ENCODE measurements at places on chromosomes 5 and 9.
A peak's percentile ranks its signal among the peaks of the same experiment; 100 is the strongest.

- no peak for DNase-seq
These were observed 648.5 kb downstream of the BNC2 start for GRCh38 chr9:16221822-16222547.

- no peak for DNase-seq
These were observed 31.5 kb downstream of the LNPEP start for GRCh38 chr5:96967400-96967799.

DNA sequence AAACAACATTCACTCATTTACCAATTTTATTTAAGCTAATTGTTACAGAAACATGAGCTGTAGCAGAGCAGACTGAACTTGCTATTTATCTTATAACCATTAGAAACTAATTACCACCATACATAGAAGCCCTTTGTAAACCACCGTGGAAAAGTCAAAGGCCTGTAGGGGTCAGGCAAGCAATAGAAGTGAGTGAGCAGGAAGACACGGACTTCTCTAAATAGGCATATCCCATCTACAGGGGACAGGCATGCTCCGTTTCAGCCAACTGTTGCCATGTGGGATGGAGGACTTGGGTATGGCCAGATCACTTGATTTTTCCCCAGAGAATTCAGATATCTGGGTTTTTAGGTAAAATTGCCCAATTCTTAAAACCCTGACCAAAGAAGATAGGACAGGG, 44.8 kb downstream of the PRRC1 start:
- DNase-seq, result no peak

- no peak for DNase-seq
These were observed 160.5 kb downstream of the FGF18 start for GRCh38 chr5:171579976-171580411.

DNA sequence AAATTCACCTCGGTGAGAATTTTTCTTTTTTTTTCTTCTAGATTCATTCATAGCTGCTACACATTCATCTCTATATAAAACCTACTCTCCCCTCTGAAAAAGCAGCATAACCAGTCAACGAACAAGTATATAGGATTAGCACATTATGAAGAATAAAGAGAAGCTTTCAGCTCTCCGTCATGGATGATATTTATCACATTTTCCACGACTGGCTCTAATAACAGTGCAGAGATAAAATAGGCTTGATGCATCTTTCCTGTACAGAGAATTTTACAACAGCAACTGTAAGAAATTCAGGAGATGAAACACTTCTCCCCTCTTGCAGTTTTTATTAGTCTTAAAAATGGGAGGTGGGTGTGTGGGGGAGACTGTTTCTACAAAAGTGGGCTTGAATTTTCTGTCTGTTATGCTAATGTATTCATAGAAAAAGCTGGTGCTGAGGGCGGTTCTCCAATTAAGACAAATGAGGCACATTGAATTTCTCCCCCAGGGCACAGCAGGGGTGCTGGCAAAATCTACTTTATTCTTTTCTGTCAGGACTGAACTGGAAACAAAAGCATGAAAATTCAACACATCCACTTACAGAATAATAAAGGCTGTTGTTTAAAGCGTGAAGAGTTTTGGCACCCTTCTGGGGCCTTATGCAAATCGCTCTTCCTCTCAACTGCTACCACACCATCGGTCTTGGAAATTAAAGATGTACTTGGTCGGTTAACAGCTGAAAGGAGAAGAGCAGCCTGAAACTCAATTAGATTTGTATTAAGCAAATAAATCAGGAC, 233.9 kb upstream of the ZNF608 start:
- DNase-seq, result no peak

DNA sequence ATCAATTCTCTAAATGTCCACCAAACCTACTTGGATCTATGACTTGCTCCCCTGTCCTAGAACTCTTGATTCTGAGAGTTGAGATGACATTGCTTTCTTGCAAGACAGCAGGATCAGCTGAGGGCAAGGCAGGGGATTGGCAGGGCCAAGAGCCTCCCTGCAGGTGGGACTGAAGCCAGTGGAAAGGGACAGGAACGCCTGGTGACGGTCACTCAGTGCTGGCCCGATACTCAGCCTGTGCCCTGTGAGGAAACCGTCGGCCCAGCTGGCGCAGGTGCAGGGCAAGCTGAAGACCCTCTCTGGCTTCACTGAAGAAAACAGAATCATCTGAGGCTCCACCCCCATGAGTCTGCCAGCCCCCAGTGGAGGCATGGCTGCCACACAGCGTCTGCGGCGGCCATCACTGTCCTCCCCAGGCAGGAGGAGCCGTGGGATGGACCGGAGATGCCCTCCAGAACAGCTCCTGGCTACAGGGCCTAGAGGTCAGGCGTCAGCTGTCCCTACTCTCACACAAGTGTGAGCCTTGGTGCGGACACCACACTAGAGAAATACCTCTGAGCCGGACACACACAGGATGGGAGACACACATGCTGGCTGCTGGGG, 14.7 kb downstream of the UBAC1 start:
- no peak for DNase-seq

- DNase-seq, result no peak
These were observed 16.8 kb downstream of the SIL1 start for GRCh38 chr5:139181322-139181730.

DNA sequence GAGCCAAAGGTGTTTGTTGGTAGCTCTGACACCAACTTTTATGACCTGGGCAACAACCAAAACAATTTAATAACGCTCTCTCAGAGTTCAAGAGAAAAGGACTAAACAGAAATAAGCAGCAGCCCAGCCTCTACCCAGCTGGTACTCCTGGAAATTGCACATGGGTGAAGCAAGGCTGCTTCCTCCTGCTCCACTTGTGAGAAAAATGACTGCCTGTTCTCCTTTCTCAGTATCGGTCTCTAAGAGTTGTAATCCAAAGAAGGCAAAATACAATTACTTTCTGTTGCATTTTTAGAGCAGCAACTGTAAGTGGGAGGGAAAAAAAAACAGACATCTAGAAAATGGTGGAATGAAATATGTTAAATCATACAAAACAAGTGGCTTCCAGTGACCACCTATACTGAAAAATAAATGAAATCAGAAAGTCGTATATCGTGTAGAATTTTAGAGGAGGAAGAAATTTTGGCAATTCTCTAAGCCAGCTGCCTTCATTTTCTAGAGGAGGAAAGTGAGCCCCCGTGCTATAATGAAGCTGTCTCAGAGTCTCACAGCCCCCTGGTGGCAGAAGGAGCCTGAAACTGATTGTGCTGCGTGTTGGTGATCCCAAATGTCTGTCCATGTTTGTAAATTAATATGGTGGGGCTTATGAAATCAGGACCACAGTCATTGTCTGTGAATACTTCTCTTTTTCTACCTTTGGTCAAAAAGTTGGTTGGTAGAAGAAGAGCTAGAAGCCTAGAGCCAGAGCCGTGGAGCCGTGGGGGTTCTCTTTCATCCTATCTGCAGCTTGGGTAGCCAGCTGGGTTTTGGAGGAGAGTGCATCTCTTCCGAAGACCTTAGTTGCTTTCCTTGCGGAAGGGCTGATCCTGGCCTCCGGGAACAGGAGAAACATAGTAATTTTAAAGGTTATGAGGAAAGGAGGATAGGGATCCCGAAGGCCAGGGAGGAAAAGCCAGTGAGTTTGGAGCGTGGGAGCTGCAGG, 139.9 kb downstream of the PIP5K1B start:
- peak; percentile 3 for DNase-seq

DNA sequence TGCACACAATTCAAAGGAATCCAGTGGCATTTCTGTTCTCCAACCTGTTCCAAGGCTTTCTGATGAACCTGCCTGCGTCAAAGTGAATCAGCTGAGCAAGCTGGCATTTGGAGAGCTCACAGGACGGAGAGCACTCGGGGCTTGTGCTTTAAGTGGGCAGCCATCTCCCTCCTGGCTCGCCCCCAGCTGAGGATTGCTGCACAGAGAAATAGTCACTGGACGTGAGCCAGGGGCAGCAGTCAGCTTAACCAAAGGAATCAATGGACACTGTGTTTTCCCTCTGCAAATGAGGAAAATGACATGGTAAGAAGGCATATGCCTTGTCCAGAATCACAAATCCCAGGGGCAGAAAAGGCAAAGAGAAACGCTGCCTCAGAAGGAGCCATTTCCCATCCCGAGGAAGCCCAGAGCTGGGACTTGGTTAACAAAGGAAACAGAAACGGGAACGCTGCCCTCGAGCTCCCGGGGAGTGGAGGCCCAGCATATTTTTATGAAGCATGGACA, 299.4 kb downstream of the ZSWIM6 start:
- no peak for DNase-seq

DNA sequence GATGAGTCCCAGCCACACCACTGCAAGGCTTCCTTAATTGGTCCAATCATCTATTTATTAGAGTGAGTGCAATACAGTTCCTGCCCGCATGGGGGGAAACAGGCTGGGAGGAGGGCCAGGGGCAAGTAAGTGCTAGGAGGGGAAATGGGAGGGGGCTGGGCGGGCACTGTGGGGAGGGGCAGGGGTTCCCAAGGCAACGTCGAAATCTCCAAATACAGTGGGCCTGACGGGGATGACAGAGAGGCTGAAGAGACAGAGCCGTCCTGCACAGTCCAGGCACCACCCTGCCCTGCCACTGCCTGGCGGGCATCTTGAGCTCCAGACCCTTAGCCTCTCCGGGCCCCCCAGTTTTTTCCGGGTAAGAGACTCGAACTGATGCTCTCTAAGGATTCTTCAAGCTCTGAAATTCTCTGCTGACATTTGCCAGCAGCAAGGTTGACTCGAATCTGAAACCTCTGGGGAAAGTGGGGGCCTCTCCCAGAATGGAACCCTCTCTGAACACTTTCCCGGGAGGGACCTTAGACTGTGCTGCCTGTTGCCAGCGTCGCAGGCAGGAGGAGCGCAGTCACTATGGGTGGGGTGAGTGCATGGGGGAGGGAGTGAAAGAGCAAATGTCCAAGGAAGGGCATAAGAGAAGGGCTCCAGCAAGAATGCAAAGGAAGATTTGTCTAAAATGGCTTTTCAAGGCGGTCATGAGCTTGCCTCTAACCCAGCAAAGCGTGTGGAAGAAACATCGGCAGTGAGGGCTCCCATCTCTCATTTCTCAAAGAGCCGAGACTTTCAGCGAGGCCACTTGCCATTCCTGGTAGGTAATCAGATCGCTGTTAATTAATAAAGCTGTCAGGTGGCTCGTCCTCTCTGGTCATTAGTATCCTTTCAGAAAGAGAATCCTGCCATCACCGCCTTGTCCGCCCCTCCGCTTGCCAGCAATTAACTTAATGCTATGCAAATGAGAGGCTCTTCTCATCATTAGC, 99.0 kb downstream of the GTF3C4 start:
- DNase-seq, result peak; percentile 45

DNA sequence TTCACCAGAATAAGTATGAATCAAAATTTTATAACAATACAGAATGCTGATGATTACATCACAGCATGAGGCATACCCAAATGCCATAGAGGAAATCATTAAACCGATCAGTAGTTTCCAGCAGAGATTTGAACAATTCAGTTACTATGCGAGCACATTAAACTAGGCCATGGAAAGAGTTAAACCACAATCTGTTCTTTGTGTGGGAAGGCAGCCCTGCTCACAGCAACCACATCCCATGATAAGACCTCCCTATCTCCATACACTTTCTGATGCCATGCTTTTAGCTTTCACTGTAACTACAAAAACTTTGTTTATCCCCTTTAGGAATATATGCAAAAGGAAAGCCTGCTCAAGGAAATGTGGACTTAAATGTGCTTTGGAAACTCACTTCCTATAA, 4.5 kb downstream of the NFIB start:
- no peak for DNase-seq

DNA sequence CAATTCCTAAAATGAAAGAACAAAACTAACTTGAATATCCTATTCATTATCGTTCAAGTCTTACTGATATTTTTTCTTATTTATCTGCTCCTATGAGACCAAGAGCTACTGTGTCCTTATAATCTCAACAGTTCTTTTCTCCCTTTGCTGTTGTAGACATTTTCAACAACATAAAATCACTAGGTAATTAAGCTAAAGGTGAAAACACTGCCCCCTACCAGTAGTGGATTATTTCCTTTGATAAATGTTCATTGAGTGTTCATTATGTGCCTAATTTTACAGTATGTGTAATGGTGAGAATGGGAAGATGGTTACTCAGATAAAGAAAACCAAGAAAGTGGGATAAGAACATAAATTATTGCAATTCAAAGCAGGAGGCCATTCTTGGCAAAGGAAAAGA, 41.4 kb upstream of the PAPPA start:
- DNase-seq, result no peak

DNA sequence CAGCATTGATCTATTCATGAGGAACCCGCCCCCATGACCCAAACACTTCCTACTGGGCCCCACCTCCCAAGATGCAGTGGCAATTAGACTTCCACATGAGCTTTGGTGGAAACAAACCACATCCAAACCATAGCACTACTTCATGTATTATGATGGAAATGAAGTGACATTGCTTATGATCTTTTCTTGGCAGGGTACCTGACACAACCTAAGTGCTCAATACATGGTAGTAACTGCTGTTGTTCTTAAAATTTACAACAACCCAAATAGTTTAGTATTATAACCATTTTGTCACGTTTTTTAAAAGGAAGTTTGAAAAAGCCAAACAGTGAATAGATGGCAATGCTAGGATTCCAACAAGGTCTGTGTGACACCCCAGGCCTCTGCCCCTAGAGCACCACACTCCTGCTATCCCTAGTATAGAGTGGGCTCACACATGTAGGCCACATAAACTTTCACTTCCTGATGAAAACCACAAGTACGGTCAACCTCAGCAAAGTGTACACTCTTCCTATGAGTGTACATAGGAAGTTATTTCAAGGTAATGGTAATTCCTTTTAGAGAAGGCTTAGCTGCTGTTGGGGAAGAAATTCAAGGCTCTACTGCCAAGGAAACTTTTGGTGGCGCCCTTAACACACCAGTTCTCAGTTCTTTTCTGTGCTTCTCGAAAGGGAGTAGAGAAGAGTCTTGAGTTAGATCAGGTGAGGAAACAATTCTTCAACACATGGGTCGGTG, 97.6 kb downstream of the ARSB start:
- no peak for DNase-seq

- no peak for DNase-seq
These were observed 57.0 kb downstream of the GOLM1 start for GRCh38 chr9:86042199-86042978.

- no peak for DNase-seq
These were observed 26.2 kb upstream of the LAMC3 start for GRCh38 chr9:130982636-130983358.

DNA sequence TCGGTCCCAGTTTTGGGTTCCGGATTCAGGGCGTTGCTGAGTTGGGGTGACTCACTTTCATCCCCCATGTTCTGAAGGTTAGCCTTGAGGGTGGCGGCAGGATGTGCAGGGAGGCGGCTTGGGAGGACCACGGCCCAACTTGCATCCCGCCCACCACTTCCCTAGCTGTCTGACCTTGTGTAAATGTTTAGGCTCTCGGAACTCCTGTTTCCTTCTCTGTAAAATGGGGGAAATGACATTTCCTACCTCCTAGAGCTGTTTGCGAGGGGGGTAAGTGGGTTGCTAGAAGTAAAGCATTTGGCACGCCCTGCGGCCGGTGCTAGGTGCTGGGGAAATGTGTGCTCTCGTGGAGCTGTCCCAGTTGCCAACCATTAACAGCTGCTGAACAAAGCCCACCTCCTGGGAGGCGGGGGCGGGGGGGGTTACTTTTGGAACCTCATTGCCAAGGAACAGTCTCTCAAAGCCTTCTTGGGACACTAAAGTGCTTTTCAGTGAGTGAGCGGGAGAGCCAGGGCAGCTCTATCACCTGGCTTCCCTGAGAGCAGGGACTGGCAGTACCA, 27.5 kb downstream of the PTGES2 start:
- DNase-seq, result no peak

GRCh38 chr5:119302916-119303897, 52.6 kb upstream of the TNFAIP8 start:
- DNase-seq, result no peak

GRCh38 chr5:148887123-148887881, 60.9 kb downstream of the ADRB2 start:
- no peak for DNase-seq
